ENCODE measurements at places on chromosomes 2 and 18.

DNA sequence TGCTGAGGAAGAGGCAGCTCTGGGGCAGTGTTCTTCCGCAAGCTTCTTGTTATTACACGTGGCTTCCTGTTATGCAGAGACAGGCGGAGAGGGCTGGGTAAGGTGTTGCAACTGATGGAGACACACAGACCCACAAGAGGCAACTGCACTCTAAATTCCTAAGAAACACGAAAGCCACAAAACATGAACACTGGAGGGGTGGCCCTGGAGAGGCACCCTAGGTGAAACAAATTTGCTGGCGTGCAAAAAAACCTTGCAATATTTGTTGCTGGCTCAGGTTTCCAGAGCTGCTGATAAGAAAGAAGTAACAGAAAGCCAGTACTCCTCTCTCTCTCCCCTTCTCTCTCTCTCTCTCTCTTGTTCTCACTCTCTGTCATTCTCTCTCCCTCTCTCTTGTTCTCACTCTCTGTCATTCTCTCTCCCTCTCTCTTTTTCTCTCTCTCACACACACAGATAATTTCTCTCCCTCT lies 31.8 kb downstream of the ARHGAP25 start:
- no peak for DNase-seq

GRCh38 chr2:187107001-187107400 lies 258.0 kb upstream of the ZSWIM2 start:
- DNase-seq: no peak

GRCh38 chr2:205273627-205274026 lies 408.7 kb upstream of the NRP2 start:
- no peak for DNase-seq

DNA sequence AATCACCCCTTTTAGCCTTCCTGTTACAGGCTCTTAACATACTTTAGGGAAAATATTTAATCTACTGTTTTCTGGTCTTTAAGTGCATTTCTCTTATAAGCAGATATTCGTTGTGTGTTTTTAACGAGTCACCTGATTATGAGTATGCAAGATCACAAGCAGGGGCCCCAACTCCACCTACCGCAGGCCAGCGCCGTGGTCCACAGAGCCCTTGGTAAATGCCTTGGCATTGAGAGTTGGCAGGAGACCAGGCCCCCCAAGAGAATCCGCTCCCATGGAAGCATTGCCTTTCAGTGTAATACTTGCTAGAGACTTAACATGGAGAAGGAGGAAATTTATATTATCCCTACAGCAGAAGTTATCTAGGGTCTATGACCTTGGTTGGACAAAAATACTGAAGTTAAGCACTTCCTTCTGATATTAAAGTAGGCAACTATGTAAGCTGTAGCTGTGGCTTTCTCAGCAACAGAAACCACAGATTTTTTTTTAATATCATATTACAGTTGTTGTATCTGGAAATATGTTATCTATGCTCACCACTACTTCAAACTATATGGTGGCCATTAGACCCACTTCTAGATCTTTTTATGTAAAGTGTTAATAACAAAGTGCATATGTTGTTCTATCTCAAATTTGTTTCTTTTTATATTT lies 241.8 kb upstream of the MGAT5 start:
- DNase-seq: no peak

DNA sequence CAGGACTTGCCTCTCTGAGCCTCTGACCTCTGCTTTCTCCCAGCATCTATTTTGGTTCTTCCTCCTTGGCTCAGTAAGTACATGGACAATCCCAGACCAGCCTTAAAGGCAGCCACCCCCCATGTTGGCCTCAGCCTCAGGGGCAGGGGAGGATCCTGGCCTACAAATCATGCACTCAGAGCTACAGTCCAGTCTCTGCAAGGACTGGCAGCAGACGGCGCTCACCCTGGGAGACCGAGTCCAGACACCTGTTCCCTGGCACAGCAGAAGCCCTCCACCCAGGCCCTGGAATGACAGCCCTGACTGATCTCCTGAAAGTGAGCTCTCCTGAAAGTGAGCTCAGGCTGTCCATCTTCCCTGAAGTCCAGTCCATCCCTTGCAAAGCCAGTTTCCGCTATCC lies 25.7 kb upstream of the PTPN4 start:
- no peak for DNase-seq

- no peak for DNase-seq
These were observed 901.9 kb upstream of the ZEB2 start for GRCh38 chr2:145421841-145422240.

DNA sequence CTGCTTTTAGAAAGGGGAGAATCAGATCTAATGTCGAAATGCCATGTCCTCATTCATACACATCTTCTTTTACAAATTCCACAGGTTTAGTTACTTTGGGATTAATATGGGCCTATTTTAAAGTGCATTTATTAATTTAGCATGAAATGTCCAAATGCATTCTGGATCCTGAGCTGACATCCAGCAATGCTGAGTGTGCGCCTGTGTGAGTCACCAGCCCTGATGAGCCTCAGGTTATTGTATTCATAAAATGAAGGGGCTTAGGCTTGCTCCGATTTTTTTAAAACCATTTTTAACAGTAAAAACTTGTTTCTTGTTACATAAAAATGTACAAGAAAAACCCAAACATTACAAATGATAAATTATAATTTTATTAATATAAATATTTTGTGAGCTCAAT lies 94.1 kb downstream of the SH3YL1 start:
- no peak for DNase-seq

DNA sequence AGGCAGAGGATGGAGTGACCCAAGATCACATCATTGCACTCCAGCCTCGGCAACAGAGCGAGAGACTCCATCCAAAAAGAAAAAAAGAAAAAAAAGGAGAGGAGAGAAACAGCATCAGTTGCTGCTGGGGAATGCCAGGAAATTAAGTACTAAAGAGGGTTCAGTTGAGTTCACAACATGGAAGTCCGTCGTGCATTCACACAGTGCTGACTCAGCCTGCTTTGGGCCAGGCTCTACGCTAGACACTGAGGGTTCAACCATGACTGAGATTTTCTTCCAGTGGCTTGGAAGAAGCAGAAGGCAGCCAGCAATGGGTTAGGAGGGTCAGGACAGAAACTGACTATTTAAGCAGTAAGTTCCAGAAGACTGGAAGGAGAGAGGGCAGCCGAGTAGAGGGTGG lies 108.8 kb downstream of the FMNL2 start:
- no peak for DNase-seq

- DNase-seq: no peak
These were observed 498 bp downstream of the ITGAV start for GRCh38 chr2:186590350-186590758.

DNA sequence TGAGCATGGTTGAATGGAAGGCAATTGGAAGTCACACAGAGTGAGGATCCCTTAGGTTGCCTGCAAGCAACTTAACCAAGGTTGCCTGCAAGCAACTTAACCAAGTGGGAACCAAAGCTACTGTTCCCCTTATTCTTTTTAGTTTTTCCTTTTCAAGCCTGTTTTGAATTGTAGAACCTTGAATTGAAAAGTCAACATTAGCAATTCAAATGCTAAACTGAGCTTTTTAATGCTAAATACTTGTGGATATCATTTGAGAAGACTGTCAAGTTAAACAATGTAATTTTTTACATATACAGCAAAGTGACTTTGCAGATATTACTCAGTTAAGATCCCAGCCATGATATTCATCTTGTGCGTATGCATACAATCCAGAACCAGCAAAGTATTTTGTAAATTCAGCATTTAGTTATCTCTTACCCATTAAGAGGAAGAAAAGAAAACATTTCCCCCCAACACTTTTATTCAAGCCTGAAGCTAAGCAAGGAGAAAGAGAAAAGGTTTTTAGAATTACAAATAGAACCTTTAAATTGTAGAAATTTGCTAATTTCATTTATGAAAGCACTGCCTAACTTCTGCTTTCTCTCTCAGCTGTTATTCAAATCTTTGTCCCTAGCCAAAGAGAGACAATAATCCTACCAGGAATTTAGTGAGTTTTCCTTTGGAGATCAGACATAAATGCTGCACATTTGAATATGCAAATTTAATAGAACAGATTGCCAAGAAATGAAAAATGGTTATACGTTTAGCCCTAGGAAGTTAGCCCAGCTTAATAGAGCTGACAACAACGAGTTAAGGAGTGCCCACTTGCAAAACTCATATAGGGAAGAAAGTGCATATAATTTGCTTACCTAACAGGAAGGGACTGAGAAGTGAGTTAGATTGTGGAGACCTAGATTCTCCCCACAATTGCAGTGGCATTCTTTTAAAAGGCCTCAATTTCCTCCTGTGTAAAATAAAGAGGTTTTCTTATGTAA lies 643.2 kb upstream of the PIK3C3 start:
- no peak for DNase-seq

- DNase-seq: no peak
These were observed 109.6 kb upstream of the SCG2 start for GRCh38 chr2:223711596-223712326.

- DNase-seq: no peak
These were observed 126.6 kb downstream of the CNTNAP5 start for GRCh38 chr2:124151691-124152090.

DNA sequence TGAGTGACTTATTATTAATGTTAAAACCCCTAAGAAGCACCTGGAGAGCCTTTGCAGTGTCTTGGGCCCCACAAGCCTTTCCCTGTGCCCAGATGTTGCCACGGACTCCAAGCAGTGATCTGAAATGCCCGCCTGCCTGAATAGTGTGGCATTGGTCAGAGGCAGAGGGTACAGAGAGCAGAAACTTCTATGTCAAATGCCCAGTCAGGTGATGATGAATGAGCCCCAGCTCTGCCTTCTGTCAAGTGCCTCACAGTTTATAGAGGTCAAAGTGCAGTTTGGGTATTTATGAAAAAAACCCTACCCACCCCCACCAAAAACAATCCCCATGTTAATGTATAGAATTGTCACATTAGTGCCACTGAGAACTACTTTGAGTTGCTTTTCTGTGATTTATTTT lies 170.0 kb upstream of the SIX3 start:
- DNase-seq: no peak

DNA sequence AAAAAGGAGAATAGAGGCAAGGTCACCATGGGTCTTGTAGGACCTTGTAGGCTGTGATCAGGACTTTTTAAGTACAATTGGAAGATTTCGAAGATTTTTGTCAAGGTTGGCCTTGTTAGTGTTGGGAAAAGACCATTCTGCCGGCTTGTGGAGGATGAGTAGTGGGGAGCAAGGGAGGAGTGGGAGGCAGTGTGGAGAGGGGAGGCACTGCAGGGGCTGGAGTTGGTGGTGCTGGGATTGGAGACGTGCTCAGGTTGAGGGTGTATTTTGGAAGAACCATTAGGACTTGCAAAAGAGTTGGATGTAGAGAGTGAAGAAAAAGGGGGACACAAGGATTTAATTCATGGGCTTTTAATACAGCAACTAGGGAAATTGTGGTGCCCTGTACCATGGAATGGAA lies 397.1 kb downstream of the TSN start:
- DNase-seq: no peak

DNA sequence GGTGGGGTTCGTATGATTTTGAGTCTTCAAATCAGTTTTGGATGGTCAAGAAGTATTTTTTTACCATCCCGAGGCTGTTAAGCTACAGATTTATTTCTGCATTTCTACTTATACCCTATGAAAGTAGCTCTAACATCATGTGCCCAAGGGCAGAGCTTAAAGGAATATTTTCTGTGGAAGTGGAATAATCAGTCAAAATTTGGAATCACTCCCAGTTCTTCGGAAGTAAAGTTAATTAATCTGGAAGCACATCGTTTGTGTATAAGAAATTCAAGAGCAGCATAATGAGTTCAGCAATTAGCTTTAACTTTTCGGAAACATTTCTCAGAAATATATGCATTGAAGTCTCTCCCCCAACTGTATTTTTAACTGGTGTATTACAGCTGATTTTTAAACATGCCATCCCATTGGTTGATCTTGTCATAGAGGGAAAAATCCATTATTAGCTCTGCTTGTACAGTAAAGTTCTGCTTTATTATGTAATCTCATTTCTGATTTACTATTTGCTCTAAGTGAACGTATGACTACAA lies 510.1 kb downstream of the DCC start:
- no peak for DNase-seq

DNA sequence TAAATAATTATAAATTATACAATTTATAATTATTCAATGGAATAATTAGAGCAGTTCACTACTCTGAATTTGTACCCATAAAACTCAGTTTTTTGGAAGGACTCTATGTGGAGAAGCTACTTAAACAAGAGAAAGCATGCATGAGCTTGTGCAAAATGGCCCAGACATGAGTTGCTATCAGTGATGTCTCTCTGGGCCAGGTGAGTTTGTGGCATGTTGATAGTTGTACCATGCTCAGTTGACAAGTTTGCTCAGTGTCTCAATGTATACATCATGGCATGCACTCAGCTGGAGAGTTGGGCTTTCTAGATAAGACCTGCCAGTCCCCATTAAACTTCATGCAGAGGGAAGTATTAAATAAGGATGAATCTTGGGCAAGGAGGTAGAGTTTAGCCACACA lies 153.8 kb upstream of the TACR1 start:
- DNase-seq: no peak

GRCh38 chr2:241637795-241638660 lies 535 bp downstream of the ATG4B start:
- no peak for DNase-seq

Measured in stimulated activated CD4-positive, alpha-beta T cell treated with anti-CD3 and anti-CD28 coated beads, Interleukin-1b, Interleukin-23, amount 100 ng/mL, for 1 hour (primary cell).